ENCODE measurements at places on chromosomes 3 and 15.
A peak's percentile ranks its signal among the peaks of the same experiment; 100 is the strongest.

GRCh38 chr15:95169541-95170459 lies 938.4 kb downstream of the MCTP2 start:
- no peak overlapping the region for H3K27ac ChIP-seq
- DNase-seq: no peak
- H3K27me3 ChIP-seq: no peaks in the 10 kb centered on the region
- no peaks in the 10 kb centered on the region for H3K4me1 ChIP-seq
- H3K4me3 ChIP-seq: peak overlapping the region; percentile 20

DNA sequence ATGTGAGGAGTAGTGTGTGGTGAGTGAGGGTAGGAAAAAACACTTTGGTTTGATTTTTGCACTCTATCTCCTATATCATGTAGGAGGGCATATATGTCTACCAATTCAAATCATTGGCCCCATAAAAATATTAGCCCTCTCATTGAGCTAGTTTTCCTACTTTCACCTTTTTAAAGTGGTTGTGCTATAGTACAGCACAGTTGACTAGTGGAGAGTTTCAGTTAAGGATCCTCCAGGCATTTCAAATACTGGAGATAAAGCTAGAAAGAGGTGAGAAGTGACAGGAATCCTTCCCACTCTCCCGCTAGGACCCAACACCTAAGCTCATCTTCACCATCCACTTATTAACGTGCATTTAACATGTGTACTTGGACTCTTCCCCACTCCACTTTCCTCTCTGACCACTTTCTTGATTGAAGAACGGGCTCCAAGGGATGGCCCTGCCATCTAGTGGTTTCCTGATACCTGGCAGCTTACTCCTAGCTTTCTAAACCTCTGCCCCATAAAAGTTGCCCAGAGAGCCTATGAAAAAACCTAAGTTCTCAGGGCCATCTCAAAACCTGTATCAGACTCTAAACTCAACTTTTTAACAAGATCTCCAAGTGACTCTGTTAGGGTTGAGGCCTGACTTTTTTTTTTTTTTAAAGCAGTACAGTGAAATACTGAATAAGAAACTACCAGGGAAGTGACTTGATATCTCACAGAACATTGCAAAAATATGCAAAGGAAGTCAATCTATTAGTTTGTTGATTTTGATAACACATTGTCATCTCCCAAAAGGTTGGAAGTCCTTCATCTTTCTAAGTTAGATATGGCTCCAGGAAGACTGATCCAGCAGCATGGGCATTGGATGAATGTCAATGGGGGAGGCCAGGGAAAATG lies 17.9 kb downstream of the IL12A start:
- no peak overlapping the region for H3K27ac ChIP-seq
- H3K27me3 ChIP-seq: no peaks in the 10 kb centered on the region
- H3K4me1 ChIP-seq: no peaks in the 10 kb centered on the region
- no peak for DNase-seq

DNA sequence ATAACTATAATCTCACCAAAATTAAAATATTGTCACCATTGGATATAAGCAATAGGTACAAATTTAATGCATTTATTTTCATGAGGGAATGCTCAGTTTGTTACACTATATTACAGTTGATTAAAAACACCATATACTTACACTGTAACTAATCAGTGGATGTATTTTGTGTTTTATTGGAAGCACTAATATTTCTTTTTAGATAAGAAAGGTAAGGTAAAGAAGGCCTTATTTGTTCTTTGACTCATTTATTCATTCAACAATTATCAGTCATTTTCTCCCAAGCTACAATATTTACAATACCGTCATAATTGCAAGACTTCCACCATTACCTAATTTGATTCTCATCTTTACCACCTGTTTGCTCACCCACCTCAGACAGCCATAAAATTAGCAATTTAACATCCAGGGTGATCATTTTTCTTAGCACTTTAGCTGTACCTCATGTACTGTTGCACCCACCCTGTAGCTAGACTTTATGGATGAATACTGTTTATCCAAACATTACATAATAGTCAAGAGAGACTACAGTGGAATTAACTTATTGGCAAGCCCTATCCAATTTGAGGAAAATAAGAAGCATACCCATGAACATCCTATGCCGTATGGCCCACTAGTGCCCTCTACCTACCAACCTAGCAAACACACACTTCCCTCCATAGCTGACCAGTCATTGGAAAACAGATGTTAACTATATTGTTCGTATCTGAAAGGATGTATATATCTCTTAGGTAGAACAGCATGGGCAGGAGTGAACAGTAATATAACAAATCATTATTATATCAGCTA lies 229.6 kb downstream of the BBX start:
- no peak for DNase-seq
- H3K27me3 ChIP-seq: no peaks in the 10 kb centered on the region
- no peak overlapping the region for H3K4me3 ChIP-seq

GRCh38 chr3:114834175-114834940 lies 312.7 kb downstream of the ZBTB20 start:
- no peak for DNase-seq
- no peaks in the 10 kb centered on the region for H3K36me3 ChIP-seq
- H3K27me3 ChIP-seq: no peaks in the 10 kb centered on the region
- no peak overlapping the region for H3K27ac ChIP-seq

DNA sequence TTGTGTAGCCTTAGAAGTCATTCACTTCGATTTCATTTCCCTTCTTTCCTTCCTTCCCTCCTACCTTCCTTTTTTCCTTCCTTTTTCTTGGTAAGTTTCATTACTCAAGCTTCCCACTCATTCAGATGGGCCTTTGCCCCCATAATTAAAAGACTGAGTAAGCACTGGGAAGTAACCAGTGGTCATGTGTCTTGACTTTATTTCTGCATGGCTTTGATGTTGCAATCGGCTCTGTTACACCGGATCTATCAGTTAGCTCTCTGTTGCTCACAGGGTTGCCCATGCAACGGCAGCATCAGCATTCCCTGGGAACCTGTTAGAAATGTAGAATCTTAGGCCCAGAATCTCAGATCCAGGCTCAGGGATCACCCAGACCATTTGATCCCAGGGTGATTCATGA lies 25.6 kb upstream of the LARS2 start:
- H3K36me3 ChIP-seq: no peaks in the 10 kb centered on the region
- H3K4me1 ChIP-seq: no peaks in the 10 kb centered on the region
- DNase-seq: no peak
- no peaks in the 10 kb centered on the region for H3K27me3 ChIP-seq
- H3K27ac ChIP-seq: no peak overlapping the region
- no peak overlapping the region for H3K4me3 ChIP-seq

GRCh38 chr3:101779822-101780381 lies 891 bp downstream of the NXPE3 start:
- peaks cover 1% of the 10 kb centered on the region for H3K4me1 ChIP-seq
- H3K27ac ChIP-seq: peak overlapping the region; percentile 14
- H3K36me3 ChIP-seq: no peaks in the 10 kb centered on the region
- H3K27me3 ChIP-seq: no peaks in the 10 kb centered on the region

- no peak for DNase-seq
- H3K27me3 ChIP-seq: no peaks in the 10 kb centered on the region
- H3K27ac ChIP-seq: no peak overlapping the region
- H3K4me3 ChIP-seq: no peak overlapping the region
- no peaks in the 10 kb centered on the region for H3K36me3 ChIP-seq
Measured at GRCh38 chr3:124609402-124609801, 120.8 kb upstream of the UMPS start.

GRCh38 chr3:15327941-15328340 lies 4.4 kb downstream of the SH3BP5 start:
- H3K4me3 ChIP-seq: no peak overlapping the region
- H3K27ac ChIP-seq: no peak overlapping the region
- no peak for DNase-seq
- no peaks in the 10 kb centered on the region for H3K36me3 ChIP-seq
- peaks cover 35% of the 10 kb centered on the region for H3K4me1 ChIP-seq

GRCh38 chr3:146640361-146640760 lies 35.2 kb upstream of the PLSCR5 start:
- no peak overlapping the region for H3K4me3 ChIP-seq
- no peaks in the 10 kb centered on the region for H3K36me3 ChIP-seq
- H3K27ac ChIP-seq: no peak overlapping the region
- H3K27me3 ChIP-seq: no peaks in the 10 kb centered on the region
- no peaks in the 10 kb centered on the region for H3K4me1 ChIP-seq

GRCh38 chr3:41638381-41638780 lies 323.5 kb downstream of the ULK4 start:
- H3K27me3 ChIP-seq: no peaks in the 10 kb centered on the region
- H3K36me3 ChIP-seq: no peaks in the 10 kb centered on the region
- no peak overlapping the region for H3K4me3 ChIP-seq
- no peak for DNase-seq
- no peak overlapping the region for H3K27ac ChIP-seq

DNA sequence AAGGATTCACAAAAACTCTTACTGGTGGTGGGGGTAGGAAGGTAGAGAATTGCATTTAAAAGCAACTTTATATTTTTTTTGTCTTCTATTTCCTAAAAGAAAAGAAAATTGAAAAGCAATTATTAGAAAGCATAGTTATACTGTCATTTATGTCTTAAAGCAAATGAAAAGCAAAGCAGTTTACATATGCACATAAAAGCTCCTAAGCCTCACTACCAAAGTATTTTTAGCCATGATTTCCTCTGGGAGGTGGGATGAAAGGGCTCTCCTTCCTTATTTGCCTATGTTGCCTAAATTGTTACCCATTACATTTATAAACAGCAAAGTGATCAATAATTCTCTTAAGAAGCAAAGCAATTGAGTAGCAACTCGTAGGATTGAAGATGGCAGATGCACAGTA lies 7.0 kb downstream of the ZNF445 start:
- H3K4me1 ChIP-seq: peaks cover 2% of the 10 kb centered on the region
- no peak overlapping the region for H3K27ac ChIP-seq
- H3K27me3 ChIP-seq: no peaks in the 10 kb centered on the region
- H3K36me3 ChIP-seq: no peaks in the 10 kb centered on the region
- no peak overlapping the region for H3K4me3 ChIP-seq

DNA sequence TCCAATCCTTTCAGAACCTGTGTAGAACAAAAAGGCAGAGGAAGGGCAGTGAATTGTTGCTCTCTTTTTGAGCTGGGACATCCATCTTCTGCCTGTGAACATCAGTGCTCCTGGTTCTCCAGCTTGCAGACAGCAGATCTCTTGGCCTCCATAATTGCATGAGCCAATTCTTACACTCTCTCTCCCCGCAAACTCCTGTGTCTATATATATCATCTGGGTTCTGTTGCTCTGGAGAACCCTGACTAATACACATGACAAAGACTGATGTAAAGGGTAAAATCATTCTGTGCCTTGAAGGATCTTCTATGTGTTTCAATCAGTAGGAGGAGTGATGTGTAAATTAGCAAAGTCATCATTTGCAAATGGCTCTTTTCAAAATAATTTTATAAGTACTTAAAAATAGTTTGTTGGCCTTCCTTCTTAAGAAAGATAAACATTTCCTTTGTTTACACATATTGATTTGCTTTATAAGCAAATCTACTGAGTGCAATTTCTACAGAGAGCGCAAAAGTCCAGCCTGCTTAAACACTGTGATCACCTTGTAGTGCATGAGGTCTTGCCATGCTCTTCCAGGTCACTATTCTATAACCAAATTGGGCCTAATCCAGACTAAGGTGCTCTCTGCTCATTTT lies 154.9 kb upstream of the ANKRD28 start:
- DNase-seq: no peak
- no peak overlapping the region for H3K27ac ChIP-seq
- H3K4me3 ChIP-seq: no peak overlapping the region
- no peaks in the 10 kb centered on the region for H3K4me1 ChIP-seq
- no peaks in the 10 kb centered on the region for H3K27me3 ChIP-seq
- H3K36me3 ChIP-seq: no peaks in the 10 kb centered on the region

DNA sequence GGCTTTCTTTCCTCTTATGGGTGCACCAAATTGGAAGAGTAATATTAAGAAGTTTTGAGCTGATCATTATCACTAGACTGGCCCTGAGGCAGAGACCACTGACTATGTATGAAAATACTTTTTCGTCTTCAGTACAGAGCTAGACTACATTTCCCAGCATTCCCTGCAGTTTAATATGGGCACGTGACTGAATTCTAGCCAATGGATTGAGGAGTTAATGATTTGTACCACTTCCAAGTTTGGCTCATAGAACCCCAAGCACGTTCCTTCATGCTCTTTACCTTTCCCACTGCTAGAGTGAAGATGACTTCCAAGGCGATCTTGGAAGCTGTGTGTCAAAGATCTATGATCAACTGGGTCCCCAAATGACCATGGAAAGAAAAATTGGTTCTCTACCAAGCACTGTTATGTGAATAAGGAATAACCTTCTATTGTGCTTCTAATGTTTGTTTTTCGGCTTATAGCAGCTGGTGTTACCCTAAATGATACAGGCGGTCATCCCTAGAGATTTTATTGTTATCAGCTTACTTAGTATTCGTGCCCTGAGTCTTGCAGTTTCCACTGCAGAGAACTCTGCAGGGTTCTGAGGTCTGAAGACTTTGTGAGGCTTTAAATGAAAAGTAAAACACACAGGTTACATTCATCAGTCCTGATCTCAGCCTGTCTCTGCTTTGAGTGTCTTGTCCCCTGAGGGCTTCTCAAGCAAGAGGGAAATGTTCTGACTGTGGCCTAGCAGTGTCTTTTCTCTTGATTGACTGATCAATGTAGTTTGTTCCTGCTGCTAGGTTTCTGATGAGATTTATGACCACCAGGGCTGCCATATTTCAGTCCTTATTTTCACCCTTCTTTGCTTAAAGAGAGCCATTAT lies 486.8 kb downstream of the PDCD6IP start:
- no peak for DNase-seq
- H3K36me3 ChIP-seq: no peaks in the 10 kb centered on the region
- H3K4me1 ChIP-seq: no peaks in the 10 kb centered on the region
- H3K27me3 ChIP-seq: no peaks in the 10 kb centered on the region
- H3K4me3 ChIP-seq: no peak overlapping the region

- no peaks in the 10 kb centered on the region for H3K27me3 ChIP-seq
- no peak overlapping the region for H3K4me3 ChIP-seq
- no peaks in the 10 kb centered on the region for H3K36me3 ChIP-seq
- no peak for DNase-seq
- no peak overlapping the region for H3K27ac ChIP-seq
- H3K4me1 ChIP-seq: no peaks in the 10 kb centered on the region
Measured at GRCh38 chr3:98695796-98696195, 67.3 kb upstream of the ST3GAL6 start.

DNA sequence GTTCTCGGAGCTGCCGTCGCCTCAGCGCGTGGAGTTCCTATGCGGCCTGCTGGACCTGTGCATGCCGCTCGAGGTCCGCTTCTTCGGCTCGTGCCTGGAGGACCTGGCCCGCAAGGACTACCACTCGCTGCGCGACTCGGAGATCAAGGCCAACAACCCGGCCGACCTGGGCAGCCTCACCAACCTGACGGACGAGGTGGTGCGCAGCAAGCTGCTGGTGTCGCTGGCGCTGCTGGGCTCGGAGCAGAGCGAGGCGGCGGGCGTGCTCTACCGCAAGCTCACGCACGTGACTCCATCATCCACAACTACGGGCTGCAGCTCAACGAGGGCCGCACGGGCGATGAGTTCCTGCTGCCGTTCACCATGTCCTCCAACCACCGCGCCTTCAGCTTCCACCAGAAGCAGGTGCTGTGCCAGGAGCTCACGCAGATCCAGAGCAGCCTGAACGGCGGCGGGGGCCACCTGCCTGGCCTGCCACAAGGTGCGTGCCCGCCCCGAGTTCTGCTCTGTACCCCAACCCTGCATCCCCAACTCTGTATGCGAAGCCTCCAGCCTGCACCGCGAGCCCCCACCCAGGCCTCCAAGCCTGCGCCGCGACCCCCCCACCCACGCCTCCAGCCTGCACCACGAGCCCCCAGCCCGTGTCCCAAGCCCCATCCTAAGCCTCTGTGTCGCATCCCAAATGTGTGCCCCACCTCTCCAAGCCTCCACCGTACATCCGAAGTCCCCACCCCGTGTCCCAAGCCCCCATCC lies 178.2 kb downstream of the OR4M2 start:
- H3K27me3 ChIP-seq: no peaks in the 10 kb centered on the region
- no peak overlapping the region for H3K4me3 ChIP-seq
- DNase-seq: no peak
- H3K36me3 ChIP-seq: no peaks in the 10 kb centered on the region

Measured in ovary (tissue), 10 donors.